ENCODE measurements at places on chromosomes 12 and 14.

GRCh38 chr12:96347130-96347699 is 53.0 kb downstream of the CDK17 start:
- DNase-seq, result no peak

DNA sequence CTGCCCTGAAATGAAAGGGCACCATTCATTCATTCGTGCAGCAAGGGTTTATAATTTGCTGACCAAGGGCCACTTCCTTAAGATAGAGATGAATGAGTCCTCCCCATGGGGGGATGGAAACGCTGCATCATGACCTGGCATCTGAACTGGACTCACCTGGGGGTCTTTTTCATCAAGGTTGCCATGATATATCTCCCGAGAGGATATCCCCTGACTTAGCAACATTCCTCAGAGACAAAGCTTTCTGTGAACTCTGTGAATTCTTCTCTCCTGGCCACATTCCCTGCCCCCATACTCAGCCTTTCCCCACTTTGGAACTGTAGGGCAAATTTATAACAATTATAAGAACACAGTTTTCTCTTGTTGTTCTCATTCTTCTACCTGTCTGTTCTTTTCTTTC is 30.8 kb downstream of the SRRM4 start:
- DNase-seq, result no peak

DNA sequence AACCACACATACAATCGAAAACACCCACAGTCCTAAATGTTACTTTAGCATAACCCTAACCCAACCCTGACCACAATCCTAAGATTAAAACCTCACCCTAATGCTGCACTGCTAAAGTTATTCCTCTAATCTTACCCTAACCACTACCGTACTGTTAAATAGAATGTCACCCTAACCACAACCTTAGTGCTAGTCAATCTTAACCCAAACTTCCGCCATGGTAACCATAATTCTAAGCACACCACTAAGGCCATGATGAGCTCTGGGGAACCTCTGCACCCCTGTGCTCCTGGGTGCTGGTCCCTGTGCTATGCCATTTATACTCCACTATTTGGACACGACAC is 38.0 kb downstream of the LTBP2 start:
- DNase-seq, result no peak

DNA sequence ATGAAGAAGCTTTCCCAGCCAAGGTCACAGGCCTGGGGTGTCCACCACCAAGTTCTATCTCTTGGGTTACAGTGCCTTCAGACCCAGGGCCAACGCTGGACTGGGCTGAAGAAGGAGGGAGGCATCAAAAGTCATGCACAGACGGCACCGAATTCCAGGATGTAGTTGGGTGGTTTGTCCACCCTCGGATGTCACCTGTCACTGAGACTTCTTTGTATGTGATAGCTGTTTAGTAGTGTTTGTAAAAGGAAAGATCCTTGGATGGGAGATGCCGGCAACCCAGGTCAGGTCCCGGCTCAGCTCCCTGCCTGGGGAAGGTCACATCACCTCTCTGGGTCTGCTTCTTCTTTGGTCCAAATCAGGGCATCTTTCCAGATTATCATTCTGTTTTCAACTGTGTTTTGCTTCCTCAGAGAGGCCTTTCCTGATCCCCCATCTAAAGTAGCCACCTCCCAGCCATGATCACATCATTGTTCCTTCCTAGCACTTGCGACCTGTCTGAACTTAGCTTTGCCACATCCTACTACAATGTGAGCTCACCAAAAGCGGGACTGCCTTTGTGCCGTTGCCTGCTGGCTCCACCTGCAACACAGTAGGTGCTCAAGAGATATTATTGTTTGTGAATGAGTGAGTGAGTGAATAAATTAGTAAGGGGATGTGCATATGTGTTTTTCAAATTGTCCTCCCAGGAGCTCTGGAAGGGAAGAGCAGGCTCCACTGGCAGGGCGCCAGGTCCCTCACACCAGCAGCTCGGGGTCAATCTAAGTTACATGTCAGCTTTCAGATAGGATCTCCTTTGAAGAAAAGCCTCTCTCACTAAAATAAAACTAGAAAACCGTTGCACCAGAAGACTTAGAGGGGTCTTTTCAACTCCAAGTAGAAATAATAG is 2.1 kb downstream of the TSPAN11 start:
- DNase-seq, result no peak

DNA sequence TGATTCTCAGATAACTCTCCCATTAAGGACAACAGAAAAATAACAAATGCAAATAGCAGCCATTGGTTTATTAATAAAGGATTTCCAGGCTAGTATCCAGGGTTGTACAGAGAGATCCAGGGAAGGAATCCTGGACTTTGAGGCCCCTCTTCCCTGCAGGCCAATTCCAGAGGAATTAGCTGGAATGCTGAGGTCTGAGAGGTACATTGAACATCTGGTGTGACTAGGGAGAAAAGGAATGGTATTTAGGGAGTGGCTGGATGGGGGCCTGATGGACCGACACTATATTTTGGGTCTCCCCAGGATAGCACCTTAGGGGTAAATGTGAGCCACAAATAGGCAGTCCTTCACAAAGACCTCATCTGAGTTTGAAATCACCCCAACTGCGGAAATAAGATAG is 924.5 kb downstream of the AACS start:
- no peak for DNase-seq

DNA sequence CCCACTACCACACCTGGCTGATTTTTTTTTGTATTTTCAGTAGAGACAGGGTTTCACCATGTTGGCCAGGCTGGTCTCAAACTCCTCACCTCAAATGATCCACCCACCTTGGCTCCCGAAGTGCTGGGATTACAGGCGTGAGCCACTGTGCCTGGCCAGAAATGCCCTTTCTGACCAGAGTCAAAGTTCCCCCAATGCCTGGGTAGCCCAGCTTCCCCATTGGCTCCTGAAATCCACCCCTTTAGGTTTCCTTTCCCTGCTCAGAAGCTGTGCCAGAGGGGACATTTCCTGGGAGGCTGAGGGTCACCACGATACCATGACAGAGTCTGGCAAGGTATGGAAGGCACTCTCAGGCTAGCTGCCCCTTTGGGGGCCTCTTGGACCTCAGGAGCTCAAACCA is 3.5 kb downstream of the GSTZ1 start:
- DNase-seq, result no peak

DNA sequence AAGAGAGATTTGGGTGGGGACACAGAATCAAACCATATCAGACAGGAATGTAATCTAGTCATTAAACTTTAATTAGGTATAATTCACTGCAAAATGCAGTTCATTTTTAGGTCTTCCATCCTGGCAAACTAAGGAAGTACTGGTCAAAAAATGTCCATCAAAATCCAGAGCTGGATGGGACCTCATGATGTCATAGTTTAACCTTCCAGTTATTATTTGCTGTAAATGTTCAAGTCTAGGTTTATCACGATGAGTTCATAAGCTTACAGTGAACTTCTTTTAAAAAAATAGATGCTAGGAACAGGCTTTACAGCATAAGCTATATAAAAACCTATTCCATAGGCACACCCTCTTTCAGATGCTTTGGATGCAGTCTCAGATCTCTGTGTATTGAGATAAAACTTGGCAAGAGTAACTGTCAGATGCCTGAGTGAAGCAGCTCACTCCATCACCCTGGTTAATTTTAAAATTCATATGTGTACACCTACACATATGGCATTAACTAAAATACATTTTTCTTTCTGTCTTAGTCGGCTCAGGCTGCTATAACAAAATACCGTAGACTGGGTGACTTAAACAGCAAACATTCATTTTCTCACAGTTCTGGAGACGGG is 7.9 kb downstream of the SSPN start:
- DNase-seq, result no peak

All from Kasumi-1 (cell line).